Nephron progenitor cell (in vitro differentiated cells): ENCODE measurements at places on chromosomes 4 and X.

GRCh38 chr4:172736046-172736445, 432.6 kb upstream of the GALNT7 start:
- DNase-seq = no peak

GRCh38 chrX:107674480-107675364, 46.4 kb downstream of the PRPS1 start:
- peak; percentile 6 for DNase-seq

DNA sequence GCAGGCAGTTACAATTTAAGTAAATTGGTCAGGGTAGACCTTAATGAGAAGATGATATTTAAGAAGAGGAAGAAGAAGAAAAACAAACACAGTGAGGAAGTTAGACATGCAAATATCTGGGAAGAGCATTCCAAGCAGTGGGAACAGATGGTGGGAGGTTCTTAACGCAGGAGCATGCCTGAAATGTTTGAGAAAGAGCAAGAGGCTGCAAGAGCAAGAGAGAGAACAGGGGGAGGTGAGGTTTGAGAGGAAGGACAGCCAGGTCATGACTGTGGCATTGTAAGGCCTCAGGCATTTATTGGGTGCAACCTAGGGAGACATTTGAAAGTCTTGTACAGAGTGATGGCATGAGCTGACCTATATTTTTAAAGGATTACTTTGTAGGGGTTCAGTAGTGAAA, 136.0 kb downstream of the UGT8 start:
- no peak for DNase-seq

- no peak for DNase-seq
Observed at GRCh38 chr4:3233391-3234071, 15.4 kb upstream of the MSANTD1 start.

DNA sequence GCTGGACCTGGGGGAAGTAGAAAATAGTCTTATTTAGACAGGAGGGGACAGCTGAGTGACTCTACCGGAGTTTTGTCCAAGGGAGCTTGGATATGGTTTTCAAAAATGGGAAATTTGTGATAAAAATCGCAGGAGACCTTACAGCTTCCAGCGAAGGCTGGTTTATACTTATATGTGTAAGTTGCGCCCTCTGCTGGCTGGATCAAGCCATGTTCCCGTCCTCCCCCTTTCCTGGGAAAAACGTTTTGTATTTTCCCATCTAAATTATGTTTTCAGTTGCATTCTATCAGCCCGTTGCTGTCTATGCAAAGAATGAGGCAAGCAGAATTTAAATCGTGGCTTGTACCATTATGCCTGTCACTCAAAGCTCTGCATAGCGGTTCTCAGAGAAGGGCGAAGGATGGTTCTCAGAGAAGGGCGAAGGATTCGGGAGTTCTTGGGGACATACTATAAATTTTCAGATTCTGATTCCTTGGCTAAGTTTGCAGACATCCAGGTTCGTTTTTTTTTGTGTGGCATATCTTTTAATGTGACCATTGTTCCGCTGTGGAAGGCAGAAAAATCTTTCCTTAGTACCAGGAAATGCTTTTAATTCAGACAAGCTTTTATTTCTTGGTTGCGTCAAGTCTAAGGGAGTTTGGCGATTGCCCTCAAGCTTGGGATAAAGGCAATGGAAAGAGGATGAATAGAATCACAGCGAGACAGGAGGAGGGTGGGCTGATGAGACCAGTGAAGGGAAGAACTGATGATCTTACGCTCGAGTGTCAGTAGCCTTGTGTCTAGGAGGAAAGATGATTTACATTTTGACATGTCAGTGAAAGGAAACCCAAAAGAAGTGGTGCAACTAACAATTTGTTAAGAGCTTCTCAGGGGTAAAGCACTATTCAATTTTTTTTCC, 128.5 kb upstream of the ARX start:
- peak; percentile 78 for DNase-seq

GRCh38 chr4:41360921-41361793, 104.4 kb downstream of the UCHL1 start:
- DNase-seq = peak; percentile 66

DNA sequence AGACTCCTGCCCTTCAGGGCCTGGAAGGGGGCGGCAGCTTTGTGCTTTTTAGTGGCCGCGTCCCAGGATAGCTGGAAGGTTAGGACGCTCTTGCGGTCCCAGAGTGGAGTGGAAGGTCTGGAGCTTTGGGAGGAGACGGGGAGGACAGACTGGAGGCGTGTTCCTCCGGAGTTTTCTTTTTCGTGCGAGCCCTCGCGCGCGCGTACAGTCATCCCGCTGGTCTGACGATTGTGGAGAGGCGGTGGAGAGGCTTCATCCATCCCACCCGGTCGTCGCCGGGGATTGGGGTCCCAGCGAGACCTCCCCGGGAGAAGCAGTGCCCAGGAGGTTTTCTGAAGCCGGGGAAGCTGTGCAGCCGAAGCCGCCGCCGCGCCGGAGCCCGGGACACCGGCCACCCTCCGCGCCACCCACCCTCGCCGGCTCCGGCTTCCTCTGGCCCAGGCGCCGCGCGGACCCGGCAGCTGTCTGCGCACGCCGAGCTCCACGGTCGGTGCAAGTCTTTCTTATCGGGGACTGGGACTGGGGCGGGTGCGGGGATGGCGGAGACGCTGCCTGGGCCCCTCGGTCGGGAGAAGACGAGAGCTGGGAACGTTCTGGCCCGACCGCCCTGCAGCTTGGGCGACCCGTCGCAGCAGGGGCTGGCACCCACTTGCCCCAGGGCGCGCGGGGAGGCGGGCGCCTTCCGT, at the start of gene EDNRA:
Gene EDNRA, plus strand, starts transcription at position 207 of the 686 bp plus-strand sequence. CDS start 4,585 bp downstream, outside the sequence.
- DNase-seq = peak; percentile 71

DNA sequence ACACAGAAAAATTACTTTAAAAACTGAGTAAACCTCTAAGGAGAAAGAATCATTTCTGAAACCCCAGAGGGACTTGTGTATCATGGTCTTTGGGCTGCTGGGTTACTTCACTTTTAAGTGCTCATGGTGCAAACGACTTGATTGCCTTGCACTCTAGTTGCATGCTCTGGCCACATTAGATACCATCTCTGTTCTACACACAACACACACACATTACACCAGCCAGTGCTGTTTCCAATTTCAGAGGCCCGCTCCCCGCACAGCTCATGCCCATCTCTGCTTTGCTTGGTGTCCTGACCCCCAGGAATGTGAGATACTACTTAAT, 2.1 kb downstream of the PPP3CA start:
- peak; percentile 30 for DNase-seq

DNA sequence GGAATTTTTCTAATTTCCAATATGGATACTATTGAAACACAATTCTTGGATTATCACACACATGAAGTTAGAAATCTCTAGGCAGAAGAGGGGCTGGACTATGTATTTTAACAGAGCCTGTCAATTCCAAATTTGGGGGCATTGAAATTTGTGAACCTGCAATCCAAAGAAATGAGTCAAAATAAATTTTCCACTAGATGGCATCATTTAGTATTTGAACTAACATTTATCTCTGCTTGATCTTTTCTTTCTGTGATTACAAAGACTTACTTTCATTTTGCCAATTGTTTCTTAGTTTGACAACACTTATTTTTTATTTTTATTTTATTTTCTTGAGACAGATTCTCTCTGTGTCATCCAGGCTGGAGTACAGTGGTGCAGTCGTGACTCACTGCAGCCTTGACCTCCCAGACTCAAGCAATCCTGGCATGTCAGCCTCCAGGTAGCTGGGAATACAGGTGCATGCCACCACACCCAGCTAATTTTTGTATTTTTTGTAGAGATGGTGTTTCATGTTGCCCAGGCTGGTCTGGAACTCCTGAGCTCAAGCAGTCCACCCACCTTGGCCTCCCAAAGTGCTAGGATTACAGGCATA, 2.7 kb upstream of the PYURF start:
- DNase-seq = no peak
